ENCODE measurements at places on chromosomes 3 and 15.

DNA sequence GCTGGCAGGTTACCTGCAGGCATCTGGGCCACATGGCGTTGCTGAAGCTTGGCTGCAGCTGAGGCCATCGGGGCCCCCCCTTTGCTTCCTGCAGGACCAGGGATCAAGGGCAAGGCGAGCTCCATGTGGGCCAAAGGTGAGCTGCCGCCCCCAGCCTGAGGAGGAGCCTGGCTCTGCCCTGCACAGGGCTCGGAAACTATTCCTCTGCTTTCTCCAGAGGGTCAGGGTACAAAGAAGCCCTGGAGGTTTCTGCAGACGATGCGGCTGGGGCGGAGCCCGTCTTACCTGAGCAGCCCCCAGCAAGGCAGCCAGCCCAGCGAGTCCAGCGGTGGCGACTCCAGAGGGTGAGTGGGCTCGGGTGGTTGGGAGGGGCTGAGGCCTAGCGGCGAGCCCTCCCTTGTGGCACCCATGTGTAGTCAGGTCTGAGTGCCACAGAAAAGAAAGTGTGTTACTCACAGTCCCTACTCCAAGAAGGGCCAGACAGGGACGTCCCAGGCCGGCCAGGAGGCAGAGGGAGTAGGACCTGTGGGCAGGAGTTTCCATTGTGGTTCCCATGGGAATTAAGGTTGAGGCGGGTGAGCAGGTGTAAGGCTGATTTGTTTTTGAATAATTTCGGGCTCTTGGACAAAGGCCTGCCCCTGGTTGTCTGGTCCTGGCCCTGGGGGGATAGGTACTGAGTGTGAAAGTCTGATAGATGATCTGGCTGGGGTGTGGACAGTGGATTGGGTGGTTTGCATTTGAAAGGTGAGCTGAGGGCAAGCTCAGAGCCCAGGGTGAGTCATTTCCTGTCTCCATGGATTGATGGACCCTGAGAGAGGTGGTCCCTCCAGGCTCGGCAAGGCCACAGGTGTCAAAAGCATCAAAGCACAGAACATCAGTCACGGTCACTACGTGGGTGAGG, 25.4 kb downstream of the CFAP100 start:
- DNase-seq = no peak

DNA sequence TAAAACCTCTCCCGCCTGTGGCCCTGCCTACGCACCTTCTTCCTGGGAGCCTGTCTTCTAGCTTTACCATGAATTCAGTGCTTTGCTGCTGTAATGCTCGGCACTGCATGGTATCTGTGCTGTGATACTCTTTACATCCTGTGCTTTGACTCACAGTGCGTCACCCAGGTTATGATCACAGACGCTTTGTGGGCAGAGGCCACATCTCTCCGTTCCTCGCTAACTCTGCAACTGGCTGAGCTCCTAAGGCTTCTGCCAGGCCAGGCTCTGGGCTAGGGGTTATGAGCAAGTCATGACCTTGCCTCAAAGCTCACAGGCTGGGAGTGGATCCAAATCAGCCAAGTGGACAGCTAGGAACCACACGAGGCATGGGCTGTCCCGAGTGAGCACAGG, 23.2 kb downstream of the SPTBN5 start:
- no peak for DNase-seq

GRCh38 chr3:55647063-55647462, 160.0 kb upstream of the WNT5A start:
- no peak for DNase-seq

GRCh38 chr3:155737844-155738460, 6.9 kb downstream of the PLCH1 start:
- no peak for DNase-seq

DNA sequence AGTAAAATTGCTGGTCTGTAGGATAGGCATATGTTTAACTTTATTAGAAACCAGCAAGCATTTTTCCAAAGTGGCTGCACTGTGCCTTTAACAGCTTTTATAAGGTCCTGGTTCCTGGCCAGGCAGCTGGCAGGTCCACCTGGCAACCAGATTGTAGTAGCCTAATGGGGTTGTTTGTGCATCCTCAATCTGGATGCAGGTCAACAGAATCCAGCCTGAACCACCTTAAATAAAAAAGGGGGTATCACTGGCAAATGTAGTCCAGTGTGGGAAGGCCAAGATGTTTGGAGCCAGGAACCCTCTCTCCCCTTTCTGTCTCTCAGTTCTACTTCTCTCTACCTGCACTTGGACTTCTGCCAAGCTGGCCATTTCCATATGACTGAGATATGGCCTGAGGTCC, 200.3 kb downstream of the ZNF621 start:
- no peak for DNase-seq

DNA sequence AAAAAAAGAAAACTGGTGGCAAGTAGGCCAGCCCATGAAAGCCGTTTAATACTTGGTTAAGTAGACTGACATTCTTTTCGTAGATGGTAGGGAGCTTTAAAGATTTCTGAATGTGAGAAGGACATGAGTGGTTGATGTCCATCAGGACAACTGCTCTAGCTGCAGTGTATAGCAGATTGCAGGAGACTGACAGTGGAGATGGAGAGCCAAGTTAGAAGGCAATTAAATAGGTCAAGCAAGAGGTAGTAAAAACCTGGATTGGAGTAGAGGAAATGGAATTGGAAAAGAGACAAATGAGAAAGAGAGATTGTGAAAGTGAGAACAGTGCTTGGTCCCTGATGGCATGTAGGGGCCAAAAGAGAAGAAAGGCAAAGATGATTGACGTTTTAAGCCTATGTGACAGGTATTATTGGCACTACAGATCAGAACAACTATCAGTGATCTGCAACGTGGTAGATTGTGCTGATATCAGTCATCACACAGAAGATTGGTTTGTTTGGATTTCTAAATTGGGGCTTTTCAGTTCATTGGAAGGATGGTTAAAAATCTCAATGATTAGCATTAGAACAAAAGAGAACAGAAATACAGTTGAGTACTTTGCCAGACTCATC, 74.0 kb downstream of the CNTN4 start:
- no peak for DNase-seq

DNA sequence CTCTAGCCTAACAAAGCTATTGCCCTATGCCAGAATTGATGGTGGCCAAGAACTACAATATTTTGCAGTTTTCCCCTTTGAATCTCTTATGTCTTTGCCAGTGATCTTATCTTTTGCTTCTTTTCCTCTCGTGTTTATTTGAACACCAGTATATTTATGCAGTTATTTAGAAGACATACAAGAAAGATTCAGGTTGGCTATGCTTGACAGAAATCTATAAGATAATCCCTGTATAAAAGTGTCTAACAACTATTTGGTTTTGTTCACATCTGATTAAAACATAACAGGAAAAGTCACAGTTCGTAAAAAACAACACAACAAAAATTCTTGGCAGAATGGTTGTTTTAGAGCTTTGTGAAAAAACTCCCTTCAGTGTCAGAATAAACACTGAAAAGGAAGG, 63.7 kb downstream of the SEMA6D start:
- no peak for DNase-seq

GRCh38 chr3:133404920-133405319, 5.1 kb downstream of the BFSP2 start:
- no peak for DNase-seq

DNA sequence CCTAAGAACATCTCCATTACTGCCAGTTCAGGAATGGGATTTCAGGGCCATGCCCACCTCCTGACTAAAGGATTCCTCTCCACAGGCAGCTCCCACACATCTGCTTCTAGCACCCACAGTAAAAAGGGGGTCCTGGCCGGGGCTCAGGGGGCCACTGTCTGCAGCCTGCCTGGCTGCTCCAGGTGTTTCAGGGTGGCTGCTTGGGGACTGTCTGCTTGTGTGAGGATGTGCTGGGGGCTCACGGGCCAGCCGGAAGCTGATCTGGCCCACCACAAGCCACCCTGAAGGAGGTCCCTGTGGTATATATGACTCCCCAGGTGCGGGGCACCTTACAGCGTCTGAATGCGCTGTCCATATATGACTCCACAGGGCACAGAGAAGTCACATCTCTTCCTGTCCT, 135.4 kb downstream of the NSMCE3 start:
- DNase-seq = no peak

DNA sequence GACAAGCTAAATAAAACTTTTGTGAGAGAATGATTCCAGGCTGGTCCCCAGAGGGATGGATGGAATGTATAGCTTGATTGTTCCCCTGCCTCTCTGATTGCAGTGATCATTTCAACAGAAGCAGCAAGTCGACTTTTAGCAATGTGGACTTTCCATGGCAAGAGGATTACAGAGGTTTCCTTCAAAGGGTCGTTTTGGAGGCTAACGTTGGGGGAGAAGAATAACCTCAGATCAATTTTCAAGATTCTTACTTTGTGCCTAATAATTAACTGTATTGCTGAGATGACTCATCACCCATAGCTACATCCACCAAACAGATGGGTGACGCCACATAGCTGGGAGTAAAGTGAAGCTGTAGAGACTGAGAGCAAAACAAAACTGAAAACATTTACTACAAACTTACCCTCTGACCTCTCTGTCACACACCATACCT, 79.9 kb downstream of the GTPBP8 start:
- no peak for DNase-seq

GRCh38 chr3:190533511-190534281, 19.8 kb downstream of the IL1RAP start:
- DNase-seq = peak; percentile 56

DNA sequence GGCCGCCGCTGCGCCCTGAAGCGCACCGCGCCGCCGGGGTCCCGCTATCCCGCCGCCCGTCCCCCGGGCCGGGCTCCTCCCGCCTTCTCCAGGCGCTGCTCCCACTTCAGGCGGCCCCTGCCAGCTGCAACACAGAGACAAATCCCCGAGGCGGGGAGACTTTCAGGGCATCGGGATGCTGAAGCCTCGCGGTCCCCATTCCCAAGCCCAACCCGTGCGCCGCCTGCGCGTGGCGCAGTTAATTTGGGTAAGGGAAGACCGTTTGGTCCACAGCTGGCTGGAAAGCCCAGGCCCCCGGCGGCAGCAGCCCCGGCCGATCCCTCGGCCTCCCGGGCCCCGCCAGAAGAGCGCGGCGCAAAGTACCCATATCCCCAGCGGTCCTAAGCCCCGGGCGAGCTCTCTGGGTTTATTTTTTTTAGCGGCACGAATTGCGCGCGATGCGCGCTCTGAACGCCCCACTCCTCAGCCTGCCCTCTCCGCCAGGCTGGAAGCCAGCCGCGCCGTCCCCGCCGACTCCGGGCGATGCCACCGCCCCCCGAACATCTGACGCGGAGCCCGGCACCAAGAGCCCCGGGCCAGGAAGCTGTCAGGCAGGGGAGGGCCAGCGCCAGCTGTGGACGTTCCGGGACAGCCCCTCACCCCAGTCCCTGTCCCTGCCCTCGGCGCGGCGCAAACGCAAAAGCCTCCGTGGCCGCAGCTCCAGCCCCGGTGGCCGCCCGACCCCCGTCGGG, 517 bp downstream of the FBN1 start:
- DNase-seq = peak; percentile 72

GRCh38 chr3:171049861-171050444, 23.4 kb upstream of the SLC2A2 start:
- peak; percentile 10 for DNase-seq

- no peak for DNase-seq
Observed at GRCh38 chr3:113158171-113158570, 53.2 kb upstream of the BOC start.

DNA sequence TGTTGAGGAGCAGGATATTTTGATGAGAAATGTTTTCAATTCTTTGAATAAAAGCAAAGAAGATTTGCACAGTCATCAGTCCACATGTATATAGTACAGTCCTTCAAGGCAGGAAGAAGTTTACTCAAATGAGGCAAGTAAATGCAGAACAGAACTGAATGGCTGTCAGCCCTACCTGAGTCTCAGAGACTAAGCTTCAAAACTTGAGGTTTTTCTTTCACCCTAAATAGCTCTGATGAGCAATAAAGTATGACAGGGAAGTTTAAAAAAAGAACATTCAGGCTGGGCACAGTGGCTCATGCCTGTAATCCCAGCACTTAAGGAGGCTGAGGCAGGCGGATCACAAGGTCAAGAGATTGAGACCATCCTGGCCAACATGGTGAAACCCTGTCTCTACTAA, 232.5 kb downstream of the SUCLG2 start:
- no peak for DNase-seq

DNA sequence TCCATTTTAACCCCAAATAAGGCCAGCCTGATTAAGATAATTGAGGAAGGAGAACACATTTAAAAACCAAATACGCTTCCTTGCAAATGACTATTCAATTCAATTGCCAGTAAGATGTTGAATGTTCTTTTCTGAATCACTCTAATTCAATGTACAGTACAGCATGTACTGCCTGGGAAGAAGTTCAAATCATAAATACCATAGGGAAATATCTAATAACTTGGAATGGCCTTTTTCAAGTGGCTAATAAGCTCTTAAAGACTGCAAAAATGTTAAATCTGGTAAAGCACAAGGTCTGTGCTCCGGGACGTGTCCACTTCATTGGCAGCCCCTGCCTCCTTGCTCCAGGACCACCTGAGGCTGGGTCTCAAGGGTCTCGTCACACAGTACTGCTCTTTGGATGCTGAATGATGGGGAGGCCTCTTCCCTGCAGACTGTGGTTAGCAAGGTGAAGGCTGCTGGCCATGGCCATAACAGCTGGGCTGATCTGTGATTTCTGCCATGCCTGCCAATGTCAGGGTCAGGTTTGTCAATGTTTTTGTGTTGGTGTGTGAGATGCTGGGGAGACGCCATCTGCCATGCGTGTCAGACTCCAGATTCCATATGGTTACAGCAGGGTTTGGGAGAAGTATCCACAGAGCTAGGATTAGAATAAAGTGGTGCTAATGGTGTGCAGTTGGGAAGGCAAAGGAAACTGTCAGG, 300.5 kb downstream of the ADAMTS17 start:
- no peak for DNase-seq

DNA sequence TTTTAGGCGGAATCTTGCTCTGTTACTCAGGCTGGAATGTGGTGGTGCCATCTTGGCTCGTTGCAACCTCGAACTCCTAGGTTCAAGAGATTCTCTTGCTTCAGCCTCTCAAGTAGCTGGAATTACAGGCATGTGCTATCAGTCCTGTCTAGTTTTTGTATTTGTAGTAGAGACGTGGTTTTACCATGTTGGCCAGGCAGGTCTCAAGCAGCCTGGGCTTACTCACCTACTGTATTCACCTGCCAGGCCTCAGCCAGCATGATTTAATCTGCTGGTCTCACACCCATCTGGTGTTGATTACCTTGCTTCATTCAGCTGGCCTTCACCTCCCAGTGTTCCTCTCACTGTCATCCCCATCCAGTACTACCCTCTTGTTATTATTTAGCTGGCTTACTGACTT, 102.0 kb downstream of the IL12A start:
- DNase-seq = no peak

DNA sequence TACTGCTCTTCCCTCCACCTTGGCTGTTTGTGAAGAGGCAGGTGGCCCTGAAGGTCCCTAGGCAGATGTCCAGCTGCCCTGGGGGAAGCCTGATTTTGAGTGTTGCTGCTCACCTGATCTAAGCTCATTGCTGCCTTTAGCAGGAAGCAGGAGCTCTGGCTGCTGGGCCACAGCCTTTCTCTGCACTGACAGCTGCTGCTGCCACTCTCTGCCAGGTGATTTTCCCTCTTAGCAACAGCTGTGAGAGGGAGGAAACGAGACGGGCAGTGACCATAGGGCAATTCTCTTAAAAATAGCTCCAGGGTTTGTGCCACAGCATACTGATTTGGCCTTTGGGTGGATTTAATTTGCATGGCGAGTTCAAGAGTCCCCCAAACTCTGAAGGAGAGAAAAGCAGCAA, 415.8 kb upstream of the SEMA6D start:
- DNase-seq = no peak
